ENCODE measurements at places on chromosomes 4 and X. TPM values are rescaled to one million over a fixed set of nuclear protein-coding genes. Genes with fewer than 3 reads are reported as not detected.

GRCh38 chr4:7254736-7255487 lies 62.6 kb downstream of the SORCS2 start:
- DNase-seq: no peak

Gene CSN1S1
- total RNA-seq: not detected

DNA sequence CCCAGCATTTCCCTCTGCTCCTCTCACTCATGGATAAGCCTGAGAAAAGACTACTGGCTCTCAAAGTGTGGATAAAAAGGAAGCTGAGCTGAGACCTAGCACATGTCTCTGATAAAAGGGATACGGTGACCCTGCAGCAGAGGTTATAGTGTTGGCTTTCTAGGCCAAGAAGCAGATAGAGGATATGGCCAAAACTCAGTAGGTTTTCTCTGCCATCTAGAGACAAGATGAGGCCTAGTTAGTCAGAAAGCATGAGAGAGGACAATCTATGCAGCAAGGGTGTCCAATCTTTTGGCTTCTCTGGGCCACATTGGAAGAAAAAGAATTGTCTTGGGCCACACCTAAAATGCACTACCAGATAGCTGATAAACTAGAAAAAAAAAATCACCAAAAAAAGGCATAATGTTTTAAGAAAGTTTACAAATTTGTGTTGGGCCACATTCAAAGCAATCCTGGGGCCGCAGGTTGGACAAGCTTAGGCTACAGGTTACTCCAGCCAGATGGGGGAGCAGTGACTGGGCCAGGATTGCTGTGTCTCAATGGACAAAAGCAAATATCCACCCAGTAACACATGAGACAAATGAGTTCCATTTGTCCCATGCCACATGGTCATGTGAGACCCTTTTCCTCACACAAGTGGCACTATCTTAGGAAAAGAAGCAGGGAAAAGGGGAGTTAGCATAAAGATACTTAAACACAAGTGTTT lies 411.4 kb downstream of the INPP4B start:
- DNase-seq: no peak

DNA sequence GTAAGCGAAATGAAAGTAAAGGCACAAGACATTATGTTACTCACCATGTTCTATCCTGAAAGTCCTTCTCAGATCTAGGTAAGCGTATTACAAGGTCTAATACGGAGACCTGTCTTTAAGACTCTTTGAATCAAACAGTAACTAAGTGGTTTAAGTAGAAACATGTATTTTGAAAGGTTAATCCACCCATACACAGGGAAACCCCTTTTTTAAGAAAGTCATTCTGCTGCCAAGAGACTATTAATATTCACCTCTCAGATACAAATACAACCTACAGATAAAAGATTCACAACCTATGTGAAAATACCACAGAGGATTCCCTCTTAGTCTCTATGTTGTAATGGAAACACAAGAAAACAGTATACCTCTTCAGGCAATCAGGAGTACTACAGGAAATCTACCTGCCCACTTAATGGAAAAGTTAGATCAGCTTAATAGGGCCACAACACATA lies 63.2 kb upstream of the TNIP3 start:
- no peak for DNase-seq

GRCh38 chrX:116873671-116874070 lies 410.9 kb upstream of the CT83 start:
- no peak for DNase-seq

DNA sequence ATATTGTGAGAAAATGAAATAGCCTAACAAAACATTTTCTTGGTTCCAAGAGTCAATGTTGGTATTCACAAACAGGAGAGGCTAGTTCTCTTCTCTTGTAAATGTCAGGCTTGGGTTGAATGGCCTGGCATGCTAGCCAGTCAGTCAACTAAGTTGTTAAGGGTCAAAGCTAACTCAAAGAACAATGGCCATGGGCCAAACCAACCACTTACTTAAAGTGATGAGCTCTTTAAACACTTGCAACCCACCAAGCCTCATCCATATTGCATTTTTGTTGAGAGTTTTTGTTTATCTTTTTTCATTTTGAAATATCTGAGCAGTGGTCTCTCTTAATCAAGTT lies 394.5 kb downstream of the RAB28 start:
- DNase-seq: no peak

Gene HSFX4
- total RNA-seq: not detected

GRCh38 chr4:2849267-2850152 lies 5.9 kb downstream of the ADD1 start:
- no peak for DNase-seq

- peak; percentile 30 for DNase-seq
Observed at GRCh38 chr4:187380181-187380581, 615.4 kb upstream of the ZFP42 start.

DNA sequence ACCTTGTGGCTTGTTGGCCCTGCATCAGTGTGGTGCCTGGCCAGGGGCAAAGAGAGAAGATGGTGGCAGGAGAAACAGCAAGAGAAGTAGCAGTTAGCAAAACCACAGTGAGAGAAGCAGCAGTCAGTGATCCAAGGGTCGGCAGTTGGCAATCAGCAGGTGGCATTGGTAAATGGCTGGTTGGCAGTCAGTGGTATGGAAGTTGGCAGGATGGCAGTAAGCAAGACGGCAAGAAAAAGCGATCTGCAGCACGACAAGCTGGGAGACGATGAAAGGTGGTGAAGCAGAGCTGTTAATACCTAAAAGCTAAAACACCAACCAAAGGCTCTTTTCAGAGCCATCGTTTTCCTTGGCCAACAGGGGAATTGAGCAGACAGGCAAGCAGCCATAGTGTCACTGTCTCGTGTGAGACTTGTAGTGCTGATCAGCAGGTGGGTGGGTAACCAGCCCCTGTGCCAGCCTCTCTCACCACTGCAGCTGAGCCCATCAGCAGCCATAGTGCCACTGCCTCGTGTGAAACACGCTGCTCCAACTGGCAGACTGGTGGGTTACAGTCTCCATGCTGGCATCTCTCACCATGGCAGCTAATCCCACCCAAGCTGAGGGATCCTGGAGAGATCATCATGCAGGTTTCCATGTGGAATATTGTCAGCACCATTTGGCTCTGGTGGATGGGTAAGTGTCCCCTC lies 2078.4 kb downstream of the PCDH7 start:
- DNase-seq: no peak

Gene TNIP2
- 19.7 TPM for total RNA-seq

DNA sequence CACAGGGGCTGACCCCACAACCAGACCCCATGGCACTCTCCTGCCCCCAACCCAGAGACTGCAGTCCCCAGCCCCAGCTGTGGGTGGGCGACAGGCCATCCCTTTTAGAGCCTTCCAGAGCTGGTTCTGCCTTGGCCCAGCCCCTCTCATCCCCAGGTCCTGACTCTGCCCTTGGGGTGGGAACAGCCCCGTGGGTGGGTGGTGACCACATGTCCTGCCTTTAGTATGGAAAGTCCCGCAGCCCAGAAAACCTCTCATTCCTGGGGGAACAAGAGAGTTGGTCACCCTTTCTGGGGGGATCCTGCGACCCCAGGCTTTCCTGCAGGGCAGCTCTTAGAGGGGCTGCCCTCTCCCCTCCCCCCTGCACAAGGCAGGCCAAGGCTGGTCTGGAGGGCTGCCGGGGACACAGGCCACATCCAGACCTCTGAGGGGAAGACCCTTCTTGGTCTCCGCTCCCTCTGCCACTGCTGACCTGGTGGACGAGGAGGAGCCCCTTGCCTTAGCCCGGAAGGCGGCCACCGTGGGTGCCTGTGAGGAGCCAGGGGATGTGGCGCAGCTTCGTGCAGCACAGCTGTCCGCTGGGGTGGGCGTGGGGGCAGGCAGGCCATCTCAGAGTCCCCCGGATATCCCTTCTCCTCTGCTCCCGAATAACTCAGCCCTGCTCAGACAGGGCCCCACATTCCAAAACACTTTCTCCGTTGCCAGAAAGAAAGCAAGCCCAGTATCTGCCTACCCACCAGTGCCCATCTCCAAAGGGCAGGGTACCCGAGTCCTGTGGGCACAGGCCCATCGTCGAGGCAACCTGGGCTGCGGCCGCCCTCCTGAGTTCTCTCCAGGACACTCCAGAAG lies 6.7 kb upstream of the MXD4 start:
- DNase-seq: peak; percentile 66

DNA sequence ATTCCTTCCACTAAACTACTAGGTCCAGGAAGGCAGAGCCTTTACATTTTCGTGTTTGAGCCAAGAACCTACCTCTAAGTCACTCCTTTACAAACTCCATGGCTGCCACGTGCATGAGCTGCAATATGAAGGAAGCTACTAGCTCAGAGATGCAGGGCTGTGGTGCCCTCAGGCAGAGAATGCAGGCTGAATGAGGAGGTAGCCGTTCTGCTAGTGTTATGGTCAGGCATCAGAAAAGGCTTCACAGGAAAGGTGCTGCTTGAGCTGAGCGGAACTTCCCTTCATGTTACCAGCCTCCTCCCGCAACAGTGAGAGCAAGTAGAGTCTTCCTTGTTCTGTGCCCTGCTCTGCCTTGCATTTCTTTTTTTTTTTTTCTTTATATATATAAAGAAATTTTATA lies 148.3 kb upstream of the PACRGL start:
- DNase-seq: no peak

DNA sequence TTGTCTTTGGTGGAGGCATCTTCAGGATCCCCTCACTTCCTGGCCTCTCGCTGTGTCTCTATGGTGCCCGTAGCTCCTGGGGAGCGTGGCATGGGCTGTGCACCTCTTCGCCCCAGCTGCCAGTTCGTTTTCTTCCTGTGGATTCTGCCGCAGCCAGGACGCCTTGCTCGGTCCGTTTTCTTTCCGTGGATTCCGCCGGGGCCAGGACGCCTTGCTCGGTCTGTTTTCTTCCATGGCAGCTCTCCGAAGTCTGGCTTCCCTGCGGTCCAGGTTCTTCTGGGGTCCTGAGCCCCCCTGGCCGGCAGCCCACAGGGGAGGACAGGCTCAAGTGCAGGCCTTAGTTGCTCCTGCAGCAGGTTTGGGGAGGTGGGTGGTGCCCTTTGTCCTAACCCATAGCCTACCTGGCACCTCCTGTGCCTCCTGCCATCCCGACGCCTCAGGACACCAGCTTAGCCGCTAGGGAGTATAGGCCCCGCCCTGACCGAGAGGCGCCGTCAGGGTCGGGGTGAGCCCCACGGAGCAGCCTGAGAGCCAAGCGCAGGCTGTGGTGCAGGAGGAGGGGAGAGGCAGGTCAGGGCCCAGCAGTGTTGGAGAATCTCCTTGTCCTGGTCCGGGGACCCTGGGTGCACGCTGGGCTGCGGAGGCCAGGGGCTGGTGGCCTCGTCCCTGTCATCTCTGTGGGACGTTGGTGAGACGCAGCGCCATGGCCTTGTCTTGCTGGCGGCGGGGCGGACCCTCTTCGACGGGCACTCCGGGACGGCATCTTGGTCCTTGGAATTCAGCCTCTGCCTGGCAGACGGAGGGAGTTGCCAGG lies 27.1 kb downstream of the UVSSA start:
- no peak for DNase-seq

DNA sequence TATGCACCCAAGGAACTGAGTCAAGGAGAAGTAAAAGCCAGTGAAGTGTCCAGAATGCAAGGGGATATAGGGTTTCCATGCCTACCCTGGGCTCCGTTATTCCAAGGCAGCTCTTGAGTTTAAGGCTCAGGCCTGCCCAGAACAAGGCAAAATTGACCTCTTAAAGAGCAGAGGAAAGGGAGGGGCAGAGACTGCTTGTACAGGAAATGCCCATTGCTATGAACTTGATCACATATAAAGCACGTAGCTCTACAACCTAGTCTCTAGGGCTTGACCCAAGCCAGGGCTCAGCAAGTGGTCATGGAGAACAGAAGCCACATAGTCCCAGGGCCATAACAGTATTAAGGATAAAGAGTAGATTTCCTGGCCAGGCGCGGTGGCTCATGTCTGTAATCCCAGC lies 58.2 kb upstream of the MSN start:
- DNase-seq: no peak

- DNase-seq: peak; percentile 52
Observed at GRCh38 chr4:15479089-15479912, 9.6 kb downstream of the CC2D2A start.

DNA sequence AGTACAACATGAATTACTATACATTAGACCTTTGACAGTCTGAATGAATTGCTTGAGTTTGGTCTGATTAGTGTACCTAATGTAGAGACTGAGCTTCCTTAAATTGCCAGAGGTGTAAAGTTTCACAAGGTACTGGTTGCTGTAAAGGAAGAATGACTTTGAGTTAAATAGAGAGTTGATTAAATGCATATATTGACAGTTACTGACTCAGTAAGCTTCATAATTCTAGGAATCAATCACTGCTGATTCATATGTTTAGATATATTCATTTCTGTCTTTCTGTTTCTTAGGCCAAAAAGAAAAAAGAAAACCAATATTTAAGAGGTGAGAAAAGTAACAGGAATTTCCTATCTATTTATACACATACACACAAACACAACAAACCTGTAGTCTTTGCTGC lies 16.2 kb upstream of the ART3 start:
- DNase-seq: no peak

GRCh38 chr4:118417325-118417724 lies 64.5 kb upstream of the PRSS12 start:
- DNase-seq: no peak

GRCh38 chr4:73922766-73923630 lies 53.8 kb downstream of the CXCL1 start:
- no peak for DNase-seq

DNA sequence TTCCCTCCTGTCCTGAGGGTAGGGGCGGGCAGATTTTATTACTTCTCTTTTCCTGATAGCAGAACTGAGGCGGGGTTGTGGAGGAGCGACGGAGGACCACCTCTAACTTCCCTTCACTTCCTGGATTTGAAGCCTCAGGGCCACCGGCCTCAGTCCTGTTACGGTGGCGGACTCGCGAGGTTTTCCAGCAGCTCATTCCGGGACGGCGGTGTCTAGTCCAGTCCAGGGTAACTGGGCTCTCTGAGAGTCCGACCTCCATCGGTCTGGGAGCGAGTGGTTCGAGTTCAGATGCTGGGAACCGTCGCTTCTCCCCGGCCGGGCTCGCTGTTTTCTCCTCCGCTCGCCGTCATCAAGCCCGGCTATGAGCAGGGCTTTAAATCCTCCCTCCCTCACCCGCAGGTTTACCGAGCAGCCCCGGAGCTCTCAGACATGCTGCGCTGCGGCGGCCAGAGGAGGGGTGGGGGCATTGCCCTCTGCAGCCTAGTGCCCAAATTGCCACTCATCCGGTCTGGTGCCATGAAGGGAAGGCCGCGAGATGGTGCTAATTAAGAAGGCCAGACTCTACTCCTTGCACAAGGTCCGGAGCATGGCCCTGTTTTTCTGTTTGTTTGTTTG lies 23.3 kb downstream of the HAND2 start:
- DNase-seq: no peak

Gene IL1RAPL2
- not detected for total RNA-seq

- peak; percentile 10 for DNase-seq
Observed at GRCh38 chr4:151865312-151865711, 104.5 kb upstream of the GATB start.

- DNase-seq: no peak
Observed at GRCh38 chrX:110277609-110278008, 40.3 kb downstream of the AMMECR1 start.

Gene KCND1
- total RNA-seq: 0.12 TPM

GRCh38 chr4:48491514-48492176 lies 1.6 kb downstream of the ZAR1 start:
- DNase-seq: no peak

- peak; percentile 79 for DNase-seq
Observed at GRCh38 chrX:102155806-102156179, at the start of gene BEX5. Gene BEX5 (minus strand): TSS chrX:102155977. CDS start chrX:102154265, 1,712 bp downstream.

- DNase-seq: no peak
Observed at GRCh38 chr4:2672700-2673099, 83.4 kb downstream of the TNIP2 start.

GRCh38 chr4:39285853-39286252 lies 80.3 kb downstream of the RFC1 start:
- no peak for DNase-seq

Gene HMX1
- total RNA-seq: not detected

Gene CDX4
- total RNA-seq: not detected

Gene RNF128
- 12.0 TPM for total RNA-seq

Gene SLC9B1
- 0.41 TPM for total RNA-seq

- DNase-seq: no peak
Observed at GRCh38 chrX:131675596-131676194, 131.8 kb downstream of the OR13H1 start.

All from pancreas (tissue), 10 donors.